Germinal center (tissue), 1 donor: ENCODE measurements at places on chromosomes 7 and 10.

DNA sequence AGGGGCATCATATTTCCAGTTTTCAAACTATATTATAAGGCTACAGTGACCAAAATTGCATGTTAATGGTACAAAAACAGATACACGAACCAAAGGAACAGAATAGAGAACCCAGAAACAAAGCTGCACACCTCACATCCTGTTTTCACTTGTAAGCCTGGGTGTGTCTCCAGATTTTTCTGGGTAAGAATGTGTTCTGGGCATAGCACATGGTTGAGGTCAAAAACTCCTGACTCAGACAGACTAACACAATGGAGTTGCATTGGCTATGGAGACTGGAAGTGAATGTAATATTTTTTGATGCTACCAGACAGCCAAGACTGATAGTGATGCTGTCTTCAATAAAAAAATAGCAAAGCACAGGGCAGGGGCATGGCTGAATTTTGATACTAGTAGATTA is 1175.2 kb downstream of the NXPH1 start:
- DNase-seq: no peak

- no peak for DNase-seq
Measured at GRCh38 chr10:52212062-52212461, 102.0 kb upstream of the DKK1 start.

GRCh38 chr10:15789793-15790525 is 70.2 kb upstream of the ITGA8 start:
- DNase-seq: no peak

GRCh38 chr7:28955718-28956607 is 2.2 kb downstream of the TRIL start:
- peak; percentile 53 for DNase-seq

- no peak for DNase-seq
Measured at GRCh38 chr7:124758327-124758726, 7.3 kb downstream of the GPR37 start.

DNA sequence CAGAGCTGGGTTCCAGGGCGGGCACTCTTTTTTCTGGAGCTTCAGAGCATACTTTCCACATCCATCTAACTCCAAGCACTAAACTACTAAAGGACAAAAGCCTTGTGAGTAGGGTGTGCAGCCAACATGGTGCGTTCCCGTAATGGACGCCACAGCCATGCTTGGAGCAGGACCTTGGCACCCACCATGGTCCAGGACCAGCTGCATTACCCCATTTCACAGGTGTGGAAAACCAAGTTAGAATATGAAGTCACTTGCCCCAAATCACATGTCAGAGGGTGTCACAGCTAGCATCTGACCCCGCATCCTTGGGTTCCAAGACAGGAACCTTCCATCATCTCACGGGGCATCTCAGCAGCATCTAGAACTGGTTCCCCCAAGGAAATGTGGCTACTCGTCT is 112.4 kb downstream of the SMURF1 start:
- no peak for DNase-seq

DNA sequence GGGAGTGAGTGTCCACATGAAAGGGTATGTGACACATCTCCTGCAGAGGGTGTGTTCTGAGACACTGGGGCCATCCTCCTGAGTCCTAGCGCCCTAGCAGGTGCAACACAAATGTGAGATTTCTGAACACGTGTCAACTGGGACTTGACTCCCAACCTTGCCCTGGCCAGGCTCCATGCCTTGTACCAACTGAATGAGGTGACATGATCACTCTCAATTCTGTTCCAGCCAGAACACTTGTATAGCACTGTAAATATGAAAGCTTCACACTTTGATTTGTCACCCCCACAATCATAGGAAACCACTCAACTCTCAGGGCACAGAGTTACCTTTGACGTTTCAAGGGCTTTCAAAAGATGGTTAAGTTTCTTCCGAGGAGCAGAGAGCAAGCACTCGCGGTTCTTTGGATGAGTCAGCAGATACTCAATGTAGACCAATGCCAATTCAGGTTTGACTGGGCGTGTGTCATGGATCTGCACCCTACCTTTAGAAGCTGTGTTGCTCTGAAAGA is 48.6 kb downstream of the NCAPG2 start:
- no peak for DNase-seq

DNA sequence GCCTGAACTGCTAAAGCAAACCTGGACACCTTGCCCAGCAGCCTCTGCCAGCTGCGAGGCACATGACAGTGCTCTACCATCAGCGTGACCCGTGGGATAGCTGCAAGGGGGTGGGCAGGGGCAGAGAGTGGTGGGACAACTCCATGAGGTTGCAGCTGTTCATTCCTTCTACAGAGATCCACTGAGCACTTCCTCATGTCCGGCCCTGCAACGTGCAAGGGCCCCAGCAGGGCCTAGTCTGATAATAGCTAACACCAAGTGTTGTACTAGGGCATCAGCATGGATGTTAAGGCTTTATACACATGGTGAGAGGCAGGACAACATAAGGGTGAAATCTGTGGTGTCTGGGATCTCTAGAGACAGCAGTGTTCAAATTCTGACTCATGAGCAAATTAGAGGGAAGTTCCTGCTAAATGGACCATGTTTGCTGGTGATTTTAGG is 14.3 kb downstream of the NOD1 start:
- no peak for DNase-seq
